ENCODE measurements at places on chromosomes 5 and 9. TPM values are rescaled to one million over a fixed set of nuclear protein-coding genes. Genes with fewer than 3 reads are reported as not detected.

The SHISAL2B gene
- total RNA-seq: not detected

The STPG3 gene
- total RNA-seq: not detected

The TAF11L8 gene
- total RNA-seq: not detected

The TAF1L gene
- total RNA-seq: not detected

The GDA gene
- total RNA-seq: not detected

The SLC22A4 gene
- 0.32 TPM for total RNA-seq

The CNTNAP3B gene
- total RNA-seq: not detected
